ENCODE measurements at places on chromosomes 1 and 21.

DNA sequence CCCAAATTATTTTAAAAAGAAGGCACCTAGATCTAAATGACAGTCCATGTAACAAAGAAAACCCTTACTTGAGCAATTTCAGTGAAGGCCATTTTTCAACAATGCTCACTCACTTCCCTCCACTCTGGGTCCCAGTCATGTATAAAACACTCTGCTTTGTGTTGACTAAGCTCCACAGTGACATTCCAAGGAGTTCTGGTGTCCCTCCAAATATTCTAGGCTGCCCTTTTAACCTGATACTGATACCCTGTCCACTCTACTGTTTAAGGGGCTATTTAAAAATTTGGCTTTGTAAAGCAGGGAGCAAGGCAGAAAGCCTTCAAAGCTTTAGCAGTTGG lies 73.6 kb downstream of the GNG12 start:
- DNase-seq: no peak

DNA sequence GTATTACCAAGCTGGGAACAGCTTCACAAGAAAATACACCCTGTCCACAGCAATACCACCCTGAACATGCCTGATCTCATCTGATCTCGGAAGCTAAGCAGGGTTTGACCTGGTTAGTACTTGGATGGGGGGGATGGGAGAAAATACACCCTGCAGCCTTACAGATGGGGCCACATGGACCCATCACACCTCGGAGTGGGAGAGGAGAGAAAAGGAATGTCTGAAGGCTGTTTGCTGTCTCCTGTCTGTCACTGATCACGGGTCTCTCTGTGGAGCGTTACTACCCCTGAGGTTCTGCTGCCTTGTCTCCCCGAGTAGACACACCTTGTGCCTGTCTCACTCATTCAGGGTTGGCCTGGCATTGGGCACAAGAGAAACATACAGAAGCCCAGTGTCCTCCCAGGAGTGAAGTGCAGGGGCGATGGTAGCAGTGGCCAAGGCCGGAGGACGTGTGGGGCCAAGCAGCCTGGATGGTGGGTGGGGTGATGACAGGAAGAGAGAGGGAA lies 48.0 kb downstream of the TEX35 start:
- DNase-seq: no peak

DNA sequence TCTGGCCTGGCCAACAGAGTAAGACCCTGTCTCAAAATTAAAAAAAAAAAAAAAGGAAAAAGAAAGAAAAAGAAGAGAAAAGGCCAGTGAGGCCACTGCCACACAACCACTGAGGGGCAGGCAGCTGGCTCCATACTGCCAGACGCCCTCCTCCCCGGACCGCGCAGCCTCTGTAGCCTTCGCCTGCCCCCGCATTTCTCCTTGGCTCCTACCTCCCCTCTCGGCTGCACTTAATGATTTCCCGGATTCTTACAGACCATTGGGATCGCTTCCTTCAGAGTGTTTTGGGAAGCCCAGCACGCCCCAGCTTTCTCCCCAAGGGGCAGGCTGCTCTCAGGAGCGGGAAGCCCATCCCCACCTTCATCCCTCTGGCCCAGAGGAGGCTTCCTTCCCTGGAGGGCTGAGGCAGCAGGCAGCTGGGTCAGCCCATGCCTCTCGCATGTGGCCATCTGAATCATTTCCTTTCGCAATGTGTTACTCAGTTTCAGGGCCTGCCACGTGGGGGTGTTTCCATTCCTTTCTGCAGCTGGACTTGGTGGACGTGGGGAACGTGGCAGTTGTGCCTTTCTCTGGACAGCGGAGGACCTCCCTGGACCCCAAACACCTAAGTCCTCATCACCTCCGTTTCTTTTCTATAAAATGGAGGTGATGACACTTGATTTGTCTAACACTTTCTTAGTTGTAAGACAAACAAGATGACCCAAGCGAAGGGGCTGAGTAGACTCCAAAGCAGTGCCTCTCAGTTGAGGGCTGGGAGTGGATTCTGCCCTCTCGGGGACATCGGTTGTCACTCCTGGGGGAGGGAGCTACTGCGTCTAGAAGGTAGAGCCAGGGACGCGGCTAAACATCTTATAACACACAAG lies 2.3 kb downstream of the SLC2A5 start:
- no peak for DNase-seq

DNA sequence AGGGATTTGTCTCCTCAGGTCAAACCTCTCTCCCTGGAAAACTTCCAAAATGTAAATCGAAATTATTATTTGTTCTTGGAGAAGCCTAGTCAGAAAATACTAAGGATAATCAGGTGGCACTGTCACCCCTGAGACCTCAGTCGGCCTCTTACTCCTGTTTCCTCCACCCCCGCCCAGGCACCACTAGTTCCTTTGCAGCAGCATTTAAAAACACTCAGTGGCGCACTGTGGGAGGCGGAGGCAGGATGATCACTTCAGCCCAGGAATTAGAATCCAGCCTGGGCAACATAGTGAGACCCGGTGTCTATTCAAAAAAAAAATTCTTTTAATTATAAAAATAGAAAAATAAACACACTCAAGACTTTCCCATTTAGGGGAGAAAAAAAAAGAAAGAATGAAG lies 18.0 kb upstream of the IFNAR2 start:
- no peak for DNase-seq

DNA sequence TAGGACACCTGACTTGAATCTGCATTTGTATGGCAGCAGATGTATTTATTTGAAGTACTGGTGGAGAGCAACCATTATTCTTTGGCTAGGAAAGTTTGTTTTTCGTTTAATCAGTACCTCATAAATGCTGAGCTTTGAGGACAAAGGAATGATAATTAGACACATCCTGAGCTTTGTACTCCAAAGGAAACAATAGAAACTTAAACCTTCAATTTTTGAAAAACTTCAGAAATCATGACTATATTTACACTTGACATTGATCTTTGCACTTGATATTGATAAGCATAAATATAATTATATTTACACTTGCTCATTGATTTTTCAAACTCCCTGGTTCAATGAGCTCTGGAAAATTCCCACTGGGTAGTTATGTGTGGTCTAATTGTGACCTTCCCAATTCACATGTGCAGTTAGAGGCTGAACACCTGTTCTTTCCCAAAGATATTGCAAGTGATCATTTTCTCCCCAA lies 10.7 kb downstream of the PATJ start:
- DNase-seq: no peak

DNA sequence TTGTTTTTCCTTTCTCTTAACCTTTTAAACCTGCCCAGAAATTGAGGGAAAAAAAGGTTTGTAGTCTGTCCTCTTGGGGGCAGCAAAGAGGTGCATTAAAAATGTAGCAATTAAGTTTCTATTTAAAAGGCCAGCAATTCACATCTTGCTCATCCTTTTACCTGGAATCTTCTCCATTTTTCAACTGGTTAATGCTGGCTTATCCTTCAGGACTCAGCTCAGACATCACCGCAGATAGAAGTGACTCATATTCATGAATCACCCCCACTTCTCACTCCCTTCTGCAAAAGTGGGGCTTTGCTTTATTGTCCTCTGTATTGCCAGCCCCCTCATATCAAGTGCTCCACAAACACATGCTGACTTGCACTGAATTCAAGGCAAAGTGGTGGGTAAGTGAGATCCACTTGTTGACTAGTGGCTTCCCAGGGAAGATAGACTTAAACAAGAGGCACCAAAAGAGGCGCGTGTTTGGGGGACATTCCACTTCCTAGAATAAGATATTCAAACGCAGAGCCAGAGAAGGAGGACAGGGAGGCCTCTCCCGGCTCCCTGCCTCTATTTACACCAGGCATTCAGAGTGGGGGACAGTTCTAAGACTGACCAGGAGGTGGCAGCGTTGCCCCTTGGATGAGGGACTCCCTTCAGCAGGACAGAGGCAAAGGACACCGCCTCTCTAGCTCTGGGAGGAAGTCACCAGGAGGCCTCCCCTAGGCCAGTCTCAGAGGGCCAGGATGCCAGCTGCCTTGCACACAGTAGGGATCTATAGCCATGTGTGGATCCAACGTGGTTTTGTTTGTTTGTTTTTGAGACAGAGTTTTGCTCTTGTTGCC lies 23.2 kb upstream of the ZNF648 start:
- DNase-seq: peak; percentile 54

- DNase-seq: peak; percentile 1
These were observed 100.7 kb upstream of the SPATA6 start for GRCh38 chr1:48572646-48573258.

GRCh38 chr1:116667078-116667574 lies 407 bp downstream of the IGSF3 start:
- no peak for DNase-seq

DNA sequence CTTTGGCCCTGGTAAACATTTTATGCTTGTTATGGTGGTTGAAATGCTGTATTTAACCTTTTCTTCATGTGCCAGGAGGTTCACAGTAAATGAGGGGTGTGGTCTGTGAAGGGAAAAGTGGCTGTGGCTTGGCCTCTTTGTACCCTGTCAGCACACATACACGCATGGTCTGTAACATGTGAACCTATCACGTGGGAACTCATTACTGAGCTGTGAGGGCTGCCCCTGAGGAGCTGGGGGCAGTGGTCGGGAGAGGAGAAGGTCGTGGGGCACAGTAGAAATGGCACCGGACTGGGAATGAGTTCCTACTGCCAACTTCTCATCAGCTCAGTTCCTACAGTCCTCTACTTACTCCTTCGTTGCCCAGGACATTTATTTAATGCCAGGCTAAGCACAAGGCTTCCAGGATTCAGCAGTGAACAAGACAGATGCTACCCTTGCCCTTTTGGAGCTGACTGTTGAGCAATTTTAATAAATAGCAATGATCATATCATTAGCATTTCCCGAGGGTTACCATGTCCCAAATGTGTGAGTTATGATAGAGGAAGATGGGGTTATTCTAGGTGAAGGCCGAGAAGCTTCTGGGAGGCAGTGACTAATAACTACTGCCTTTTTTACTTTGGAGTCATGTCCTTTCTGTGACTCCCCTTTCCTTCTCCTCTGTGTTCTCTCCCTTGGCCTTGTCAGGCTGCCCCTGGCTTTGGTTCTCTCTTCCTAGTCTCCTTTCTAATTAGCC lies 38.8 kb downstream of the DDR2 start:
- DNase-seq: no peak

- DNase-seq: no peak
These were observed 3.0 kb downstream of the CELSR2 start for GRCh38 chr1:109252167-109252892.

DNA sequence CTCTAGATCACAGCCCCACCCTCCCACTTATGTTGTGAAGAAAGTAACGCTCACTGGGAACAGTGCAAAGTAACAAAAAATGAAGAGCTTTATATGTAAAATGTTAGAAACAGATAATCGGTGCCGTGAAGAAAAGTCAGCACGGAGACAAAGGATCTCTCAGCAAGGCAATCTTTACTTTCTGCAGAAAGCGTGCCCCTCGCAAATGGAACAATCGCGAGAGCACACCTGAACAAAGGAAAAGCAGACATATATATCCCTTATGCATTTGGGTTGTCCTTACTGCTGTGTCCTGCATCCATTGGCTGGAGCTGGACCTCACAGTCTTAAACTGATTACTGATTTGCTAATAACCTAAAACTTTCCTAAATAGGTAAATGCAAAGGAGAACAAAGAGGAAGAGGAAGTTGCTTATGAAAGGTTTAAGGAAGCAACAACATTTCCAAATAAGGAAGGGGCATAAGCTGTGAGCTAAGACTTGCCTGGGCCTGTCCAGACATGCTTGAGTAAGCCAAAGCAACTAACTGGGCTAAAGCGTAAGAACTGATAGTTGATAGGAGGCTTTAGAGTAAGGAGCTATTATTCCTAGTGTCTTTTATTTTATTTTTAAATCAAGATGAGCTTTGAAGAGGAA lies 89.7 kb downstream of the GTF2B start:
- no peak for DNase-seq

DNA sequence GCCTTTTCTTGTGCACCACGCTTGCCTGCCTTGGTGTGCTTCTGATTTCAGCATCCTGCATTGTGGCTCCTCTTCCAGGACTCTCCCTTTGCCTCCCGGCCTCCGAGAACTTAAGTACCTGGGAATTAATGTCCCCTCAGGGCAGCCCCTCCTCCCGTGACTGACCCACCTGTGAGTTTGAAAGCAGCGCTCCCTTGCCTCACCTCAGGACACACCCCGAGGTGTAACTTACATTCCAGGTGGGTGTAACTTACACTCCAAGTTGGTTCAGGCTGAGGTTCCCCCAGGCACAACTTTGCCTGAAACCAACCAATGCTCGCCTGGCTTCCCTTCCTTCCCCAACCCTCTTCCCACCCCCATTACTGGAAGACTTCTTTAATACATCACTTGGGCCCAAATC lies 161.4 kb downstream of the KAZN start:
- DNase-seq: no peak

- DNase-seq: no peak
These were observed 62.0 kb upstream of the NEK2 start for GRCh38 chr1:211737115-211738035.

GRCh38 chr1:71774705-71775104 lies 507.6 kb downstream of the NEGR1 start:
- DNase-seq: no peak

GRCh38 chr1:157137408-157138219 lies 581 bp downstream of the ETV3 start:
- no peak for DNase-seq

- DNase-seq: no peak
These were observed 239.4 kb downstream of the BACH1 start for GRCh38 chr21:29538115-29538514.

- no peak for DNase-seq
These were observed 157.8 kb upstream of the VAMP3 start for GRCh38 chr1:7613106-7613850.

DNA sequence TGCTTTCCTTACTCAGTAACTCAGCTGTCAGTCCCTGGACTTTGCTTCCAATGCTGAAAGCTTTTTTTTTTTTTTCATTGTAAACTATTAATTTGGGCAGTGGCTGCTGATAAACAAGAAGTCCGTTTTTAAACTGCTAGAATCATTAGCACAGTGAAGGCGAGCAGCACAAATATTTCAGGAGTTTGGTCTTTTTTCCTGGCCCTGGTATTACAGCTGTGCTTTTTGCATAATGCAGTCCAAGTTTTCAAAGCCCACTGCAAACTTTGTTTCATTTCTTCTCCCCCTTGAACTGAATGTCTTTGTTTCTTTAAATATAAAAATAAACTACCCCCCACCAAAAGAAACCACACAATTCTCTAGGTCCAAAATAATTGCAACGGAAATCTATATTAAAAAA lies 6.6 kb downstream of the GLIS1 start:
- no peak for DNase-seq

GRCh38 chr1:54567961-54568360 lies 19.9 kb downstream of the ACOT11 start:
- DNase-seq: no peak

Measured in stimulated activated CD4-positive, alpha-beta T cell treated with anti-CD3 and anti-CD28 coated beads, Interleukin-12 subunit alpha, Interleukin-12 subunit beta, amount 100 ng/mL, for 24 hours (primary cell).